ENCODE measurements at places on chromosomes 11 and 22.
A peak's percentile ranks its signal among the peaks of the same experiment; 100 is the strongest.

GRCh38 chr11:65625628-65626342 lies 10.2 kb downstream of the PCNX3 start:
- no peak for DNase-seq

DNA sequence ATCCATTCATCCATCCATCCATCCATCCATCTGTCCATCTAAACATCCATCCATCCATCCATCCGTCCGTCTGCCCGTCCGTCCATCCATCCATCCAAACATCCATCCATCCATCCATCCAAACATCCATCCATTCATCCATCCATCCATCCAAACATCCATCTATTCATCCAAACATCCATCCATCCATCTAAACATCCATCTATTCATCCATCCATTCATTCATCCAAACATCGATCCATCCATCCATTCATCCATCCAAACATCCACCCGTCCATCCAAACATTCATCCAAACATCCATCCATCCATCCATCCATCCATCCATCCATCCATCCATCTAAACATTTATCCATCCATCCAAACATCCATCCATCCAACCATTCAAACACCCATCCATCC lies 45.3 kb upstream of the SMIM38 start:
- DNase-seq: no peak

DNA sequence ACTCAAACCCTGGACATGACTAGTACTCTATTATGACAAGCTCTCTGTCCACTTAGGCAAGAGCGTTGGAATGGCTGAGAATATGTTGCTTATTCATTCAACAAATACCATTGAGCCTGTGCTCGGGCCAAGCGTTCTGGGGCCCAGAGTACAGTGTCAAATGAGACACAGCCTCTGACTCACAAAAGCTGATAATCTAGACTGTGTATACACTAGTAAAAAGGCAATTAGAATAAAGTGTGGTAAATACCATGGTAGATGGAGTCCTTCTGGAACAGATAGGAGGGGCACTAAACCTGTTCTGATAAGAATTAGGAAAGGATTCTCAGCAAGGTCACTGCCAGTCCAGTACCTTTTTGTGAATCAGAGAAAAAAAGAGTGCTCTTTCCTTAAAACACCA lies 24.7 kb downstream of the KCNE3 start:
- DNase-seq: peak; percentile 52

- DNase-seq: no peak
Observed at GRCh38 chr22:19619144-19620009, 94.9 kb upstream of the SEPTIN5 start.

DNA sequence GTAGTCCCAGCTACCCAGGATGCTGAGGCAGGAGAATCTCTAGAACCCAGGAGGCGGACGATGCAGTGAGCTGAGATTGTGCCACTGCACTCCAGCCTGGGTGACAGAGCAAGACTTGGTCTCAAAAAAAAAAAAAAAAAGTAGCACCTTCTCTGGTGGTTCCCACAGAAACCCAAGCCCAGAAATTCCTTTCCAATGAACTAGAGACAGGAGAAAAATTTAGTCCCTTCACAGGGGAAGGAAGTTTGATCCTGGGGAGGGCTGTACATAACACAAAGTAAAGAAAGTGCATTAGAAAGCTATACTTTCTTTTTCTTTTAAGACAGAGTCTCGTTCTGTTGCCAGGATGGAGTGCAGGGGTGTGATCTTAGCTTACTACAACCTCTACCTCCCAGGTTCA lies 25.5 kb upstream of the APOA1 start:
- no peak for DNase-seq

DNA sequence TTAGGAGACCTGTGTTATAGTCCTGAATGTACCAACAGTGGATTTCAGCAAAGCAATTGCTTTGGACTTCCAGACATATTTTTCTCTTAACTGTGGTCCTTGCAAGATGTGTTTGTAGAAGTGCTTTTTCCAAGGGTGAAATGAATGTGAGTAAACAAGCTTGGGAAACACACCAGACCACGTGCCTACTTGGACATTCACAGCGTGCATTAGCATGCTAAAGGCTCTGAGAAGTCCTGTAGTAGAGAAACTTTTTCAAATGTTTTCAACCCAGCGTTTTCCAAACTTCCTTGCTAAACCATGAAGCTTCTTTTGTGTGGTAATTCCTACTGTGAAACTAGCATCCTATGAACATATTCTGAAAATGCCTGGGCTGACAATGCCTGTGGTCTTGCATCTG lies 91.2 kb upstream of the DBX1 start:
- DNase-seq: no peak

GRCh38 chr11:48011102-48011797 lies 30.9 kb downstream of the PTPRJ start:
- DNase-seq: no peak

GRCh38 chr22:29772170-29772641 lies 5.0 kb downstream of the UQCR10 start:
- no peak for DNase-seq

DNA sequence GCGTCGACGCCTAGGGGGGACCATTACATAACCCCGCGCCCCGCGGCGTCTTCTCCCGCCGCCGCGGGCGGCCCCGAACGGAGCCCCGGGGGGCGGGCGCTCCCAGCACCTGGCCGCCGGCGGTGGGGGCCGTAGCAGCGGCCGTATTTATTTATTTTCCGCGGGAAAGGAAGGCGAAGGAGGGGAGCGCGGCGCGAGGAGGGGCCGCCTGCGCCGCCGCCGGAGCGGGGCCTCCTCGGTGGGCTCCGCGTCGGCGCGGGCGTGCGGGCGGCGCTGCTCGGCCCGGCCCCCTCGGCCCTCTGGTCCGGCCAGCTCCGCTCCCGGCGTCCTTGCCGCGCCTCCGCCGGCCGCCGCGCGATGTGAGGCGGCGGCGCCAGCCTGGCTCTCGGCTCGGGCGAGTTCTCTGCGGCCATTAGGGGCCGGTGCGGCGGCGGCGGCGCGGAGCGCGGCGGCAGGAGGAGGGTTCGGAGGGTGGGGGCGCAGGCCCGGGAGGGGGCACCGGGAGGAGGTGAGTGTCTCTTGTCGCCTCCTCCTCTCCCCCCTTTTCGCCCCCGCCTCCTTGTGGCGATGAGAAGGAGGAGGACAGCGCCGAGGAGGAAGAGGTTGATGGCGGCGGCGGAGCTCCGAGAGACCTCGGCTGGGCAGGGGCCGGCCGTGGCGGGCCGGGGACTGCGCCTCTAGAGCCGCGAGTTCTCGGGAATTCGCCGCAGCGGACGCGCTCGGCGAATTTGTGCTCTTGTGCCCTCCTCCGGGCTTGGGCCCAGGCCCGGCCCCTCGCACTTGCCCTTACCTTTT lies at the start of gene EP300:
EP300 (plus strand) TSS at position 570 of the 795 bp plus-strand sequence. CDS start 413 bp downstream, outside the sequence.
- DNase-seq: no peak

DNA sequence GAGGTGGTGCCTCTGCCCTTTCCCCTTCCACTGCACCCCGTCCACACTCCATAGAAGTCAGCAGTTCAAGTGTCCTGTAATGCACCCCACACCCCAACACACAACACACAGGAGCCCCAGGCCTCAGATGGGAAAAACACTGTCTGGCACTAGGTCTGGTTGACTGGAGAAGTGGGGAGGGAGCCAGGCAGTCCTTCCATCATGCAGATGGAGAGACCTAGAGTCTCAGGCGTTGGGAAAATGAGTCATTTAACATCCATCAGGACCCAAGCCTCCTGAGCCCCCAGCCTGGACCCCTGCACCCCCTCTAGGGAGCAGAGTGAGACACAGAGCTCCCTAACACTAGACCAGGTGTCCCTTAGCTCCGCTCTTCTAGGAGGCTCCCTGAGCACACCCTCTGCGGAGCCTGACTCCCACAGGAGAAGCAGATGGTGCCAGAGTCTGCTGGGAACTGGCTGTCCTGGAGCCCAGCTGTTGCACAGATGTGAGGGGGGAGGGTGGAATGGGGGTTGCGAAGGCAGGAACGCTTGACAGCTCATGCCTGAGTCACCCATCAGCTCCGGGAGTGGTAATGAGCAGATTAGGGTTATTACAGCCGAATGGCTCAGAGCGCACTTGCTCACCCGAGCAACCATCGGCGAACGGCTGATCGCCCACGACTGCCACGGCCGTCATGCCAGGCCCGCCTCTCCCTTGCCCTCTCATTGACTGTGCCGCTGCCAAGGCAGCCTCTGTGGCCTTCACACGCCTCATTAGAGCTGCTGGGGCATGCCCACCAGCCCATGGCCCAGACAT lies 22.1 kb upstream of the SYT7 start:
- no peak for DNase-seq

GRCh38 chr11:117570701-117571100 lies 226.3 kb downstream of the DSCAML1 start:
- no peak for DNase-seq

- DNase-seq: no peak
Observed at GRCh38 chr11:503179-503981, 3.7 kb downstream of the RNH1 start.

- no peak for DNase-seq
Observed at GRCh38 chr11:85643191-85643614, 4.6 kb upstream of the TMEM126A start.

GRCh38 chr22:44215287-44215686 lies 34.6 kb downstream of the PARVG start:
- no peak for DNase-seq

DNA sequence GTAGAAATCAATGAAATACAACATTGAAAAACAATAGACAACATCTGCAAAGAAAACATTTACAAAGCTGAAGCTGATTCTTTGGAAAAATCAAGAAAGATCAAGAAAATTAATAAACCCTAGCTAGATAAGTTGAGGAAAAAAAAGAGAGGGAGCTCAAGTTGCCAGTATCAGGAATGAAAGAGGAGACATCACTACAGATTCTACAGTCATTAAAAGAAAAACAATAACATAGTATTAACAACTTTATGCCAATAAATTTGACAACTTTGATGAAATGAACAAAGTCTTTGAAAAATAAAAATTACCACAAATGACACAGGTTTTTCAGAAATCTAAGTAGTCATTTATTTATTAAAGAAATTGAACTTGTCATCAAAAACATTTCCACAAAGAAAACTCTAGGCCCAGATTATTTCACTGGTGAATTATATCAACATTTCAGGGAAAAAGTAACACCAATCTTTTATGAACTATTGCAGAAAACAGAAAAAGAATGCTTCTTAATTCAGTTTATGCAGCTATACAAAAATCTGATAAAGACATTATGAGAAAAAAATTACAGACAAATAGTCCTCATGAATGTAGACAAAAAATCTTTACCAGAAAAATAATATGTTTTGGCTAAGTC lies 39.2 kb downstream of the POU2AF1 start:
- no peak for DNase-seq

GRCh38 chr11:75506827-75507226 lies 18.9 kb downstream of the GDPD5 start:
- DNase-seq: no peak

GRCh38 chr22:42428760-42429159 lies 3.4 kb downstream of the NFAM1 start:
- DNase-seq: no peak

DNA sequence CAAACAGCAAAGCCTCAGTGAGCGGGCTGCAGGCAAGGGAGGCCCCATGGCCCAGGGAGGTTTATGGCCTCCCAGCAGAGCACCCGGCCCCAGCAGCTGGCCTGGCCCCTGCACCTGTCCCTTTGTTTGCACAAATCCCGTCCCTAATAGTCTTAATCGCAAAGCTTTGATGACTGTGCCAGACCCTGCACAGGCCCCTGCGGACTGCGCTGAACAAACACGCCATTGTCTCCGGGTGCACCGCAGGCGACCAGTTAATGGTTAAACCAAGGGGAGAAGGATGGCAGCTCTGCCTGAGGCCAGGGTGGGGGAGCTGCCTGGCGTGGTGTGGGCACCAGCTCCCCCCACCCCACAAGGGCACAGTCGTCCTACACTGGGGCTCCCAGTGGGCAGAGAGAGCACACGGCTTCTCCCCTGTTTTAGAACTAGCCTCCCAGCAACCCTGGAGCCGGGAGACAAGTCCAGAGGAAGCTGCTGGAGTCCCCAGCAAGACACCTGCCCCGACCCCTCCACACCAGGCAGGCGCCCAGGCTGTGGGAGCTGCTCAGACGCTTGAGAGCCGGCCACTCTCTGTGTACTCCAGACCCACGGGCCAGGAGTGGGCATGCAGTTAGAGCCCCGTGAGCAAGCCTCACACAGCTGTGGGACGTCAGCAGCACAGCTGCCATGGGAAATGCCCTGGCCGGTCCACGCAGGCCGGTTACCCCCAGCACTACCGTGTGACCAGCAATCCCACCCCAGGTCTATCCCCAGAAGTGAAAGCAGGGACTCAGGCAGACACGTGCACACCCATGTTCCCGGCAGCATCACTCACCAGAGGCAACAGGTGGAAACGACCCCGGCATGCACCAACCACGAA lies 39.7 kb upstream of the TH start:
- DNase-seq: peak; percentile 29

DNA sequence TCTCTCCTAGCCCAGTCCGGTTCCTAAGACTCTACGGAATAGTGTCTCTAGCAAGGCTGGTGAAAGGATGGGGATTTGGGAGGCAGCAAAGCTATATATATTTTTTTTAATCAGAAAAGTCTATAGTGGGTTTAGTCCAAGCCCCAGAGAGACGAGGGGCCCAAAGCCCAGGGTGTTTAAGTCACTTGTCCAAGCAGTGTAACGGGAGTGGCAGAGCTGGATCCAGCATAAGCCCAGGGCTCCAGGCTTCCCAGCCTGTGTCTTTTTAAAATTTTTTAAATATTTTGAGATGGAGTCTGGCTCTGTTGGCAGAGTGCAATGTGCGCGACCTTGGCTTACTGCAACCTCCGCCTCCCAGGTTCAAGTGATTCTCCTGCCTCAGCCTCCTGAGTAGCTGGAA lies 6.8 kb downstream of the GRIK4 start:
- DNase-seq: no peak

DNA sequence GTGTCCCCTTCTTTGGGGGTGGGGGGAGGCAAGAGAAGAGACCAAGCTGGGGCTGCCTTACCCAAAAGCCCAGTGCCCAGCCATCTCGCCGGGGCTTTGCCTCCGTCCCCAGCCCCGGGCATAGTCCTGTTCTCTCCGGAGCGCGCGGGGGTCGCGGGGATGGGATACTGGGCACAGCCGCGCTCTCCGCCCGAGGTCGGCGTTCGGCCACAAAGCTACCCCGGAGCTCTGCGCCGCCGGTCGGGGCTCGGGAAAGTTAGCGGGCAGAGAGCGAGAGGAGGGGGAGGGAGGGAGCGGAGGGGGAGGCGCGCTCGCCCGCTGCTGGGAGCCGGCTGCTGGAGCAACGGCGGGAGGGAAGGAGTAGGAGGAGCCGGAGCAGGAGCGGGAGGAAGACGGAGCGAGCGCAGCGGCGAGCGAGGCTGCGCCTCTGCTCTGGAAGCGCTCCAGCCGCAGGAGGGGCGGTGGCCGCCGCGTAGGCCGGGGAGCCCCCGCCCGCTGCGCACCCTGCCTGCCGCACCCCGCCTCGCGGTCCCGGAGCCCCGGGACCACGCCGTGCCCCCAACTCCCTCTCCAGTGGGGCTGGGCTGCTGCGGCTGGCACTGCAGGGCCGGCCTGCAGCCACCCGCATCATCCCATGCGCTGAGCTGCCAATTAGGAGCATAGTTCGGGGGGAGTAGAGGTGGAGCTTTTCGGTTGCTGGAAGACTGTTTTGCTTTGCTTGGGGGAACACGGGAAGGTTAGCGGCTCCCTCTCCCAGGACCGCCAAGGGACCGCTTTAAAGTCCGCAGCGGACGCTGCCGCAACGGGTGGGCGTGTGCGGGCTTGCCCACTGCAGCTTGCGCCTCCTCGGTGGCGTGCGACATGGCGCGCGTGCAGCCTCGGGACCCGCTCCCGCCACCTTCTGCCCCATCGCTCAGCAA lies at the start of gene SCN4B:
SCN4B (minus strand) TSS at position 272 of the 920 bp plus-strand sequence; CDS start at position 122, 150 bp downstream.
- DNase-seq: peak; percentile 26

GRCh38 chr11:70816156-70816678 lies 417.9 kb downstream of the CTTN start:
- no peak for DNase-seq

Data from NCI-H2029 treated with DMSO at 0.1 percent for 48 hours (cell line).